ENCODE measurements at places on chromosomes 6 and 20. TPM values are rescaled to one million over a fixed set of nuclear protein-coding genes. Genes with fewer than 3 reads are reported as not detected.

GRCh38 chr20:35561268-35561667 is 19.4 kb downstream of the ERGIC3 start:
- no peaks in the 10 kb centered on the region for H3K36me3 ChIP-seq
- H3K27ac ChIP-seq, result no peak overlapping the region
- H3K4me3 ChIP-seq, result no peak overlapping the region
- no peaks in the 10 kb centered on the region for H3K27me3 ChIP-seq
- peak; percentile 35 for DNase-seq

- H3K4me1 ChIP-seq, result no peaks in the 10 kb centered on the region
- DNase-seq, result no peak
- no peaks in the 10 kb centered on the region for H3K27me3 ChIP-seq
- H3K36me3 ChIP-seq, result no peaks in the 10 kb centered on the region
These were observed 695.3 kb downstream of the MAFB start for GRCh38 chr20:39993742-39994141.

- H3K4me3 ChIP-seq, result no peak overlapping the region
- H3K27ac ChIP-seq, result no peak overlapping the region
- H3K27me3 ChIP-seq, result no peaks in the 10 kb centered on the region
- no peaks in the 10 kb centered on the region for H3K4me1 ChIP-seq
- no peaks in the 10 kb centered on the region for H3K36me3 ChIP-seq
These were observed 210.0 kb upstream of the CST7 start for GRCh38 chr20:24738981-24739633.

MYT1 gene
- 0.55 TPM for polyA plus RNA-seq

- H3K27ac ChIP-seq, result no peak overlapping the region
- peak; percentile 14 for DNase-seq
- no peak overlapping the region for H3K4me3 ChIP-seq
- no peaks in the 10 kb centered on the region for H3K36me3 ChIP-seq
- H3K4me1 ChIP-seq, result no peaks in the 10 kb centered on the region
These were observed 109.0 kb downstream of the RALGAPA2 start for GRCh38 chr20:20603339-20603990.

- no peak overlapping the region for H3K4me3 ChIP-seq
- H3K27ac ChIP-seq, result no peak overlapping the region
- DNase-seq, result no peak
- no peaks in the 10 kb centered on the region for H3K27me3 ChIP-seq
- H3K4me1 ChIP-seq, result no peaks in the 10 kb centered on the region
- H3K36me3 ChIP-seq, result no peaks in the 10 kb centered on the region
These were observed 157.0 kb downstream of the ADAT2 start for GRCh38 chr6:143293523-143293922.

OR2B6 gene
- polyA plus RNA-seq, result not detected

HLA-DQB1 gene
- polyA plus RNA-seq, result 986 TPM

TGM2 gene
- polyA plus RNA-seq, result 2.4 TPM

- H3K4me1 ChIP-seq, result no peaks in the 10 kb centered on the region
- no peak overlapping the region for H3K4me3 ChIP-seq
- DNase-seq, result no peak
These were observed 25.8 kb downstream of the NKAIN2 start for GRCh38 chr6:123829302-123829953.

DNA sequence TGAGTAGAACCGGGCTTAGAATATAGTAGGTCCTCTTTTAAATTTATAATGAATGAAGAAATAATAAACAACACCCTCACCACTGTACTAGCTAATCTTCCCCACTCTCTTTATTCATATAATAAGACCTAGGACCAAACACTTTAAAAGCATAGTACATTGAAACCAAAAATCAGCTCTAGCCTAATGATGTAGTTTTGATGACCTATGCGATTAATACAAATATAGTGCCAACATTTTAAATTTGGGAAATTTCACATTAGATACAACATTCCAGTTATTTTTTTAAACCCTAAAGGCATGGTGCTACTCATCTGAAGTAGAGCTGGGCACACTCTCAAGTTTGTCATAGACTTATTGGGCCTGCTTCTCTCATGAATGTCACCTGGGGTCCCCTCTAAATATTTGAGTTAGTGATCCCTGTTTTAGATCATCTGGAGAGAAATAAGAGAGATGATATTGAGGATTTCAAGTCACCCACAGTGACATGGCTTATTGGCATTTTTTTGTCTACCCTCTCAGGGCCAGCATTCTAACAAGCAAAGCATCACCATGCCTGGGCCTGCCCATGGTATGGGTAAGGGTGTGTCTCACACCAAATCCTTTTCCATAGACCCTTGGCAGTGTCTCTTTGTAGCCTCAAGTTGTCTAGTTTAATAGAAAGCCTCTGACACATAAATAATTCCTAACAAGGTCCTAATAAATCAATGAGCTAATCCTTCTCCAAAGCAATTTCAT is 319.8 kb downstream of the HIVEP2 start:
- H3K27ac ChIP-seq, result no peak overlapping the region
- H3K36me3 ChIP-seq, result no peaks in the 10 kb centered on the region
- no peaks in the 10 kb centered on the region for H3K27me3 ChIP-seq
- no peaks in the 10 kb centered on the region for H3K4me1 ChIP-seq
- H3K4me3 ChIP-seq, result no peak overlapping the region

- H3K4me1 ChIP-seq, result no peaks in the 10 kb centered on the region
- no peak overlapping the region for H3K4me3 ChIP-seq
- no peak overlapping the region for H3K27ac ChIP-seq
- no peaks in the 10 kb centered on the region for H3K36me3 ChIP-seq
These were observed 34.8 kb downstream of the RNASET2 start for GRCh38 chr6:166921570-166921969.

- peaks cover 33% of the 10 kb centered on the region for H3K4me1 ChIP-seq
- no peaks in the 10 kb centered on the region for H3K36me3 ChIP-seq
- no peaks in the 10 kb centered on the region for H3K27me3 ChIP-seq
- H3K27ac ChIP-seq, result no peak overlapping the region
- DNase-seq, result peak; percentile 47
These were observed 902 bp downstream of the SLC29A1 start for GRCh38 chr6:44224029-44224964.

GRCh38 chr20:4613718-4614620 is 107.7 kb upstream of the PRND start:
- no peak overlapping the region for H3K27ac ChIP-seq
- H3K4me1 ChIP-seq, result peaks cover 12% of the 10 kb centered on the region
- DNase-seq, result peak; percentile 81
- H3K36me3 ChIP-seq, result no peaks in the 10 kb centered on the region

PXDC1 gene
- polyA plus RNA-seq, result 4.7 TPM

SLC17A1 gene
- polyA plus RNA-seq, result not detected

- H3K27me3 ChIP-seq, result no peaks in the 10 kb centered on the region
- no peaks in the 10 kb centered on the region for H3K36me3 ChIP-seq
- H3K4me1 ChIP-seq, result no peaks in the 10 kb centered on the region
- no peak overlapping the region for H3K27ac ChIP-seq
These were observed 201.2 kb upstream of the SMLR1 start for GRCh38 chr6:130625825-130626527.

DNA sequence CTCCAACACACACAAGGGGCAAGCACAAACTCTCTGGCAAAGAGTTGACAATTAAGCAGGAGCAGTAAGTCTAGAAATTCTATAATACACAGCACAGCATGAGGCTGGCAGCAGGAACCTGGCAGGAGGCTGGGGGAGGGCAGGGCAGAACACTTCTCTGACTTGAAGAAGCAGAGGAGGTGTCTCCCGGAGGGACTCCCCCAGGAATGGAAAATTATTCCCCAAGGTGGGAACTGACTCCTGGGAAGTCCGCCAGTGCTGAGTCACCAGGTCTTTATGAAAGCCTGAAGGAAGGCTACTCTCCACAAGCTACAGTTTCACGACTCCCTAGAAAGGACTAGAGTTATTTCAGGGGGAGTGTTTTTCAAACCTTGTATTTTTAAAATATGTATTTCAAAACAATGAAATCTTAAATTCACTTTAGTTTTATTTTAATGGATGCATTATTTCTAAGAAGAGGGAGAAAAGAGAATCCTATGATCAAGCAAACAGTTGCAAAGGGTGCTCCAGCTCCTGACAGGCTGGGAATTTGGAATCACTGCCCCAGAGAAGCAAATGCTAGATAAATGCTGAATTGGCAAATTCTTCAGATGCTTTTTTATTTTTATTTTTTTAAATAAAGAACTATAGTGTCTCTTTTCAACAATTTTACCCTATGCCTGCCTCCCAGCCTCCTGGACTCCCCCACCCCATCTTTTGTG is 192.8 kb downstream of the LY86 start:
- no peaks in the 10 kb centered on the region for H3K4me1 ChIP-seq
- H3K27me3 ChIP-seq, result peaks cover 13% of the 10 kb centered on the region
- H3K36me3 ChIP-seq, result no peaks in the 10 kb centered on the region
- H3K27ac ChIP-seq, result no peak overlapping the region
- H3K4me3 ChIP-seq, result no peak overlapping the region

LPIN3 gene
- 0.29 TPM for polyA plus RNA-seq

- no peaks in the 10 kb centered on the region for H3K27me3 ChIP-seq
- H3K4me1 ChIP-seq, result peaks cover 13% of the 10 kb centered on the region
- DNase-seq, result no peak
- no peak overlapping the region for H3K27ac ChIP-seq
- no peak overlapping the region for H3K4me3 ChIP-seq
- H3K36me3 ChIP-seq, result peaks cover 6% of the 10 kb centered on the region
These were observed 15.3 kb downstream of the FOXO3 start for GRCh38 chr6:108575905-108576494.

FRK gene
- 0.01 TPM for polyA plus RNA-seq

DNA sequence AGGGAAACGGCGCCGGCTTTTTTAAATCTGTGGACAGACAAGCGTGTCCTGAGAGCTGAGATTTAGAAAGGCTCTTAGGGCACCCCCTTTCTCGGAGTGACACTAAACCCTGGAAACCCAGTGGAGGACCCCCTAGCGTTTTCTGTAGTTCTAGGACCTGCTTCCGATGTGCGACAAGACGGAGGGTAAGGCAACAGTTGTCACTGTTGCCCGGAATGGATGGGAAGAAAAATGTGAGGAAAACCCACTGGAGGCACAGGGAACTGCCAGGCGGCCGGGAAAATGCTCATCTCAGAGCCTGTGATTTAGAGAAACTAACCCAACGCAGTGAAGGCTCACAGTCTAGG is 551 bp upstream of the ATP5F1E start:
- peaks cover 68% of the 10 kb centered on the region for H3K36me3 ChIP-seq
- H3K27ac ChIP-seq, result peak overlapping the region; percentile 91
- peaks cover 27% of the 10 kb centered on the region for H3K4me1 ChIP-seq
- no peak for DNase-seq
- H3K4me3 ChIP-seq, result peak overlapping the region; percentile 80

DNA sequence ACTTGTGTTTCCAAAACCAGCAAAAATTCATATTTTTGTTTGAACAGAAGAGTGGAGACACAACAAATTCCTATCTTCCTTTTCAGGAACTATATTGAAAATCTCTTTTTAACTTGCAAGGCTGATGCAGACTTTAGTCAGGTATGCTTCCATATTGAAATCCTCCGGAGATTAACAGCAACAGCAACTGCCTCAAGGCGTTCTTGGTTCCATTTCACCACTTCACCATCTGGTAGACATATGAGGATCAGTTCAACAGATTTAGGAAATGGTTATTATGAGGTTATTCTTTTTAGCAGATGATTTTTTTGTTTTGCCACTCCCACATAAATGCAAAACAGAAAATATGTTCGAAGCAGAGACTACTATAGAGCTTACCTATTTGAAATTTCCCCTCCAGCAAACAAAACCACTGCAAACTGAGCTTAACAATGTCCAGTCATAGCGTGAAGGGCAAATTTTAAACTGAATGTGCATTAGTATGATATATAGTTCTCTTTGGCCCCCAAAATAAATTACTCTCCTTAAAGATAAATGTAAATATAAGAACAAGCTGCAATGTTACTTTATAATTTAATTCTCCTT is 520.5 kb upstream of the ADGRB3 start:
- DNase-seq, result no peak
- no peaks in the 10 kb centered on the region for H3K4me1 ChIP-seq
- no peaks in the 10 kb centered on the region for H3K27me3 ChIP-seq
- H3K27ac ChIP-seq, result no peak overlapping the region

FERMT1 gene
- not detected for polyA plus RNA-seq

DNA sequence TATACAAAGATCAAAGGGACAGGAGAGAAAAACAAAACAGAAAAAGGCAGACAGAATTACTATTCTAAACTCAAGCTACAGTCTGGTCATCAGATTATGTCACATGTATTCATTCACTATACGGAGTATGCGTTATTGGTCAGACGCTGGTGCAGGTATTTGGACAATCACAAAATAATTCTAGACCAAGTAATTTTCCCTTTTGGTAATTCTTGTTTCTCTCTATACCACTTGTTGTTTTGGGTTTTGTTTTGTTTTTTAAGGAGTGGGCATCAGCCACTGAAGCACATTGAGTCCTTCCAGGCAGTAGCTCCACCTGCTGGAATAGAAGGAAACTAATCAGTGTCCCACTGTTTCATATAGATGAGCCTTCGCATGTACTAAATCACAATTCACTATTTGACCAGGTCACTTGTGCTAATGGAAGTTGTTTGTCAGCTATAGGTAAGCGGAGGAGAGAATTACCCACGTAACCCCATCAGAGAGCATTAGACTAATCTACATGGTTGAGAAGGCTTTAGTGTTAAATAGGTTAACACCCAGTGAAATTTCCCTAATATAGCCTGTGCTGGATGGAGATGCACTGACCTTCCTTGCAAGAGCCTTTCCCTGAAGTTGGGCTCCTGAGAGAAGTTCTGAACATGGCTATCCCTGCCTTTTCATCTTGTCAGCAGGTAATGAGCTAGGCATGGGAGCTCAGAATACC is 77.9 kb downstream of the TNFAIP3 start:
- H3K4me3 ChIP-seq, result no peak overlapping the region
- no peak overlapping the region for H3K27ac ChIP-seq
- H3K36me3 ChIP-seq, result no peaks in the 10 kb centered on the region
- H3K27me3 ChIP-seq, result no peaks in the 10 kb centered on the region

LY6G6F gene
- polyA plus RNA-seq, result 0.32 TPM

- H3K4me1 ChIP-seq, result no peaks in the 10 kb centered on the region
- no peak overlapping the region for H3K4me3 ChIP-seq
- H3K36me3 ChIP-seq, result peaks cover 4% of the 10 kb centered on the region
- H3K27ac ChIP-seq, result no peak overlapping the region
- H3K27me3 ChIP-seq, result no peaks in the 10 kb centered on the region
- DNase-seq, result no peak
These were observed 46.9 kb downstream of the GFRA4 start for GRCh38 chr20:3616250-3616649.

- peaks cover 25% of the 10 kb centered on the region for H3K4me1 ChIP-seq
- DNase-seq, result no peak
- H3K27me3 ChIP-seq, result no peaks in the 10 kb centered on the region
- peaks cover 40% of the 10 kb centered on the region for H3K36me3 ChIP-seq
- no peak overlapping the region for H3K27ac ChIP-seq
These were observed 2.1 kb downstream of the TMEM14B start for GRCh38 chr6:10749734-10750133.

DNA sequence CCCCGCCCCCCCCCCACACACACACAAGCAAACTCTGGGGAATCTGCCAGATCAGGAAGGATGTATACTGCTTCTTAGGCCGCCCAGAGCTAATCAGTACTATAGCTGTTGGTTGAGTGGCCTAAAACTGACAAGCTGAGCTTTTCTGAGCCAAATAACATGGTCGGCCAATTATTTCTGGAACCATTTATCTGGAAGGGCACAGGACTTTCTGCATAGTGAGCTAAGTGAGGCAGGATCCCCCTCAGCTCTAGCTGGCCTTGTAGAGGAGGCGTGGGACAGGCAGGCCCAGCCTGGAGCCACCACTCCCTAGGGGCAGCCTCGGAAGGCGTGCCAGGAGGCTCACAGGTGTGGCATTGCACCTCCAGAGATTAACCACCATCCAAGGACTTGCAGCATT is 200.1 kb downstream of the TMEM242 start:
- H3K27me3 ChIP-seq, result no peaks in the 10 kb centered on the region
- H3K36me3 ChIP-seq, result peaks cover 44% of the 10 kb centered on the region
- H3K4me1 ChIP-seq, result peaks cover 1% of the 10 kb centered on the region
- no peak overlapping the region for H3K27ac ChIP-seq
- no peak overlapping the region for H3K4me3 ChIP-seq

- no peaks in the 10 kb centered on the region for H3K27me3 ChIP-seq
- no peak overlapping the region for H3K27ac ChIP-seq
- H3K4me3 ChIP-seq, result no peak overlapping the region
- H3K36me3 ChIP-seq, result peaks cover 57% of the 10 kb centered on the region
- no peak for DNase-seq
These were observed 1.5 kb downstream of the RXRB start for GRCh38 chr6:33198853-33199436.
